ENCODE measurements at places on chromosomes 11 and 22.
A peak's percentile ranks its signal among the peaks of the same experiment; 100 is the strongest.

GRCh38 chr11:133919330-133920108 lies 37.2 kb downstream of the IGSF9B start:
- DNase-seq: no peak

DNA sequence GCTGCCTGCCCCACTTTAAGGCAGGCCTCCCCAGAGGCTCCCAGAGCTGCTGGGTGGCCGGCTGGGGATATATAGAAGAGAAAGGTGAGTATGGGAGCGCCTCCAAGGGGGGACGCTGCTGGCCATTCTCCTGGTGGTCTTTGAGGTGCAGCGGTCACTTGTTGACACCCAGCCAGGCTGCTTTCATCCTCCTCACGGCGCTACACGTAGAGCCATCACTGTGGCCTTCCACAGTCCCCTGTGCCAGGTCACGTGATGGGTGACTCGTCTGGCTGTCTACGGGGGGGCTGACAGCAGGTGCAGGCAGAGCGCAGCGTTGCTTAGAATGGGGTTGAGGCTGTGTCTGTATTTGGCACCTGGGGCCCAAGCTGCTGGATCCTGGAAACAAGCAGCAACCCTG lies 1.9 kb downstream of the ACR start:
- no peak for DNase-seq

DNA sequence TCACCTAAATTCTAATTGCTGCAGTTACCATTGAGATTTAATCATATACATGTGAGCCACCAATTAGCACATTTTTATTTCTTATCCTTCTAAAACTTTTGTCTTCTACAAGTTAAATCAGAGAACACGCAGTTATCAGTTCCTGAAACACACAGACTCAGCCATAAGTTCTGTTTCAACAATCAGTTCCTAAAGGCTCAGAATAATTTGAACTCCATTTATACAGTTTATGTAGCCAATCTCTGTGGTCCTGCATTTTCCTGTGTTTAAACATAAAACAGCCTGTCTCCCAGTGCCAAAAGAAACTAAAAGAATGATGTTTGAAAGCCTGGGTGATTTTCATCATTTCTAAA lies 2.9 kb downstream of the PLAAT3 start:
- DNase-seq: no peak

GRCh38 chr11:132685174-132685611 lies 847.1 kb downstream of the OPCML start:
- no peak for DNase-seq

GRCh38 chr11:20771681-20772080 lies 102.3 kb downstream of the NELL1 start:
- DNase-seq: no peak

DNA sequence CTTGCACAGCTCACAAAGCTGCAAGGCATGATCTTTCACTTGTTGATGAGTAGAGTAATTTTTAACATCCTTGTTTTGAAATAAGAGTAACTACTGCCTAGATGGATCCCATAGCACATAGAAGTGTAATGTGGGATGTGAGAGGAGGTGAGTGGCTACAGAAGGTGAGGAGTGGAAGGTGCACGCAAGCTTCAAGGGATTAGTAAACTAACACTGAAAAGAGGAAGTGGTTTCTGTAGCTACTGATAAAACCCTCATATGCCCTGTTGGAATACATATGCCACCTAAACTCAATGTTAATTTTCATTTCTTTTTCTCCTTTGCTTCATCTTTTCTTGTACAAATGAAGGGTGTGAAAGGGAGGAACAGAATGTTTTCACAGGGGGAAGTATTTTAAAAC lies 22.0 kb upstream of the CTSC start:
- DNase-seq: peak; percentile 16

DNA sequence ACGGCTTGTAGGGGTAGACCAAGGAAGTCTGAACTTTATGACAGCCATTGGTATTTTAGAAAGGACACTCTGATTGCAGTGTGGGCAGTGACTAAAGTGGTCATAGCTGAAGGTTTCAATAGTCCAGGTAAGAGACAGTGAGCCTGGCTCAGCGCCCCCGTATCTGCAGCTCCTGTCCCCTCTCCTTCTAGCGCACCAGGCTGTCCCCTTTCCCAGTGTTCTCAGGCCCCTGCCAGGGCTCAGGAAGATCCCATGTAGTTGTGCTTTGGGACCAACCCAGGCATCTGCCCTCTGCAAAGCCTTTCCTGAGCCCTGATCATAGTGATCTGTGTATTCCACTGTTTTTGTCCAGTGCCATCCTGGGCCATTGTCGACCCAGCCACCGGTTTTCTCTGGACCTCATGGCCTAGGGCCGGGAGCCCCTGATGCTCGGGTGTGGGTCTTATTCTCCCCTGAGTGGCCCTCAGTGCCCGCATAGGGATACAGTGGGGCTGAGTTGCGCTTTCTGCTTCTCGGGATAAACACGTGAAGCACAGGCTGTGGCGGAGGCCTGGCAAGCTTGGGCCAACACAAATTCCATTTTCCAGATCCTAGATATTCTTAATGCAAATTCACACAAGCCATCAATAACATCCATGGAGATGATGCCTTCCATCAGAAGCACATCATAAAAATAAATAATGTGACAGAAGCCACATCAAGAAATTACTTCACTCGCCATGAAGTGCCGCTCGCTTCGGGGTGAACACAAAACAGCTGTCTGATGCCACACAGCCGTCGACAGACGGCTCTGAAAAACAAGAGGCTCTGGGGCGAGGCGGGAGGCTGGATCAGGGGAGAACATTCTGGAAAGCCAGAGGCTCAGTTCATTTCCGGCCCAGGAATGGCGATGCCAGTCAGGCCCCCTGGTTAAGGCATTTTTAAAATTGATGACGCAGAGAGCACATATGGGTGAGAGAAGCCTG lies 805.0 kb downstream of the TBC1D22A start:
- DNase-seq: no peak

DNA sequence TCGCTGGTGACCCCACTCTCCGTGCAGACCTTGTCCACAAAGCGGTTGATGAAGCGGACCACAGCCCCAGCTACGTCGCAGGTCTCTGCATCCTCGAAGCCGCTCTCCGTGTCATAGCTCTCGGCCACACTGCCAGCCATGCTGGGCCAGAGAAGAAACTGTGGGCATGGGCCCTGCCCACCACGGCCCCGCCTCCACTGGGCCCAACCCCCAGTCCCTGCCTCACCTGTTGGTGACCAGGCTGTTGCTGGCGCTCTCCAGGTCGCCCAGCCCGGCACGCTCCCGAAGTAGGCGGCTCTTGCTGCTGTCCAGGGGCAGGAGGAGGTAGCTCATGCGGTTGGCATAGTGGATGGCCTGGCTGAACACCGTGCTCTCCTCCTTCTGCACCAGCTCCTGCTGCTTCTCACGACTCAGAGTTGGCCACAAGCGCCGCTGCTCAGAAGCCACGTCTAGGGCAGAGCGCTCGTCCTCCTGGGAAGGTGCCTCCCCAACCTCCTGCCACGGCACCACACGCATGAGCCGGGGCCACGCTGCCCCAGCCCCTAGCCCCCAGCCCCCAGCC lies 12.8 kb downstream of the SBF1 start:
- no peak for DNase-seq

DNA sequence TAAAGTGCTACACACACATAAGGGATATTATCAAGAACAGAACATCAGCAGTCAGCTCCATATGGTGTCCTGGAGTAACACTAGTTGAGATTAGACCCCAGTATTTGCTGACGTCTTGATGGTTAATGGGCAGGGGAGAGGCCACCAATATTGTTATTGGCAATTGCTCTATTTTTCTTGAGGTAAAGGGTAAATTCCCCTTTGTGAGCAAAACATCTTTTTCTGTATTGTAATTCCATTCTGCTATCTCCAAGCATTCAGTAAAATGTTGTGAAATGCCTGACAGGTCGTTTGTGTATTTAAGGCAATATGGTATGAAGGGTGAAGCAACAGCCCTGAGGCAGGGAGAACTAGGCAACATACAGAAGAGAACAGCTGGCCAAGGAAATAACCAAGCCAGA lies 21.9 kb downstream of the PC start:
- no peak for DNase-seq

DNA sequence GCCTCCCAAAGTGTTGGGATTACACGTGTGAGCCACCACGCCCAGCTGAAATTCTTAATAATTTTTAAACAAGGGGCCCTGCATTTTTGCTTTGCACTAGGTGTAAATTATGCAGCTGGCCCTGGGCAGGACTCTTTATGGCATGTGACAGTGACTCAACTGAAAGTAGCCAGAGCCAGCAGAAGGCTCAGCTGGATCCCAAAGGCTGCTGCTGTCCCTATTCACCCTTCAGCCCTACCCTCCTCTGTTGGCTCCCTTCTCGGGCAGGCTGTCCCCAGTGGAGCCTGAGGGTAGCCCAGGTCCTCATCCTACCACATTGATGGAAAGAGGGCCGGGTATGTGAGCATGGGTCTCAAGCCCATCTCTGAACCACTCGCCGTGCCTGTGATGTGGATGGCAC lies 45.6 kb downstream of the CD82 start:
- no peak for DNase-seq

DNA sequence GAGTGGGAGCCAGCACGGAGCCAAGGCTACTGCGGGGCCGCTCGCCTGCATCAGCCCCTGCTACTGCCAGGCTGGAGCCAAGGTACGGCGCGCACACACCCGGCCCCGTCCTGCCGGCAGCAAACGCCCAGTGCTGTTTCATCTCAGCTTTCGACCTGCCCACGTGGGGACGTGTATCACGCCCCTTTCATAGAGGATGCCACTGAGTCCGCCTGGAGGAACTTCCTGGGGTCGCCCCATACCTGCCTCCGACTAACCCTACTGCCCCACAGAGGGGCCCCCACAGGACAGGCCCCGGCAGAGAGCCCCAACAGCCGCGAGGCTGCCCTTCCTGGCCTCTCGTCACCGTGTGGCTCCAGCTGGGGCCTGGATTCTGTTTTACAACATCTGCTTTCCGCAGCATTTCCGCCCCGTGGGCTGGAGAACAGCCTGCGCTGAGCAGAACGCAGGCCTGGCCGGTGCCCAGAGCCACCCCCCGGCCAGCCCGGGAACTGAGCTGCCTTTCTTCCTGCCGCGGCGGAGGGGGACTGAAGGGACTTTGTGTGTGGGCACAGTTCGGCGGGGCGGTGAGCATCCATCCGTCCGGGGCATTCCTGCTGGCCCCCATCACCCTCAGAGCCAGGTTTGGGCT lies 22.9 kb upstream of the ARHGAP8 start:
- DNase-seq: no peak

- peak; percentile 16 for DNase-seq
Measured at GRCh38 chr11:76206327-76207081, at the start of gene WNT11. Gene WNT11 (minus strand): TSS chr11:76206502. CDS start chr11:76206407, 95 bp downstream.

GRCh38 chr11:79236541-79236971 lies 204.3 kb downstream of the TENM4 start:
- DNase-seq: no peak

DNA sequence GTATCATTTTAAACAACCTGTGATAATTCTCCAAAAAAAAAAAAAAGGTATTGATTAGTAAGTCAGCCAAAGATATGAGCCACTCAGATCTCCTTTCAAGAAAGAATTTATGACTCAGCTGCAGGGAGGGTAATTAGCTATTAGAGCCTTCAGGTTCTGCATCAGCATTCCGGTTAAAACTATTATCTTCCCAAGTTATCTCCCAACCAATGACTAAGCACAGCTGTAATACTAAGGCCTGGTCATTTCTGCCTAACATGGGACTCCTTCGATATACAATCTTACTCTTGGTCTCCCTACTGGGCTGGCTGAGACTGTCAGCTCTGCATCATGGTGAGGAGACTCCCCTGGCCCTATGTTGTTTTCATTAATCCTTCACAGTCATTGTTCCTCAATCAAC lies 60.4 kb downstream of the SBF2 start:
- no peak for DNase-seq

DNA sequence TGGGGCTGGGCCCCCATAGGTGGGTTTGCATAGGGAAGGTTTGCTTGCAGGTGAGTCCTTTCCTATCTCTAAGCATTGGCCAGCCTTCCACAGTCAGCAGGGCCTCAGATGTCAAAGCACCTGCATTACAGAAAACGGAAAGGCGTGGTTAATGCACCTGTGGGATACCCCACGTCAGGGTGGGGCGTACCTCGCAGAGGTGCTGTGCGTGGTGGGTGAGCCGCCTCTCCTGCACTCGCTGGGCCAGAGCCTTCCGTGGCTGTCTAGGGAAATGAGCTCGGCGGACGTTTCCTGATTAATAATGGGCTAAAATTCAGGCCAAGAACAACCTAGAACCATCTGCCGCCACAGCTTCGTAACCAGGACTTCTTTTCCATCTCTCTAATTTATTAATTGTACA lies 32.3 kb downstream of the ST14 start:
- no peak for DNase-seq

DNA sequence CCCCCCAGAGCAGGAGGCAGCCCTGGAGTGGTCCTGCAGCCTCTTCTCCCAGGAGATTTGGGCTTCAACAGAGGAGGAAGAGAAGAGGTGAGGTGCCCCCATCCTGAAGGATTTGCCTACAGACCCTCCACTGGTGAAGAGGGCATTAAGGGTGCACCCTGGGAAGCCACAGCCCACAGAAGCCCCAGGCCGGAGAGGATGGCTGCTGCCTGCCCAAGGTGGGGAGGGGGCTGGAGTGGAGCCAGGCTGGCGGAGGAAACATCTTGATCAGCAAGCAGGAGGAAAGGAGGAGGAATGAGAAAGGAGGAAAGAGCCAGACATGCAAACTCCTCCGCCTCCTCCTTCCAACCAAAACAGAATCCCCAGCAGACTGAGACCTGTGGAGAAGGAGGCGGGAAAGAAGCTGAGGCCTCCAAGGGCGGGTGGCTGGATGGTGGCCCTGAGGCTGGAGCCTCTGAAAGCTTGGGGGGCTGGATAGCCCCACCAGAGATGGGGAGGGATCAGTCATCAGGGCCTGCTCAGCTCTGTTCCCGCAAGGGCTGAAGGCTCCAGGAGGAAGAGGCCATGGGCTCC lies 31.3 kb downstream of the ARRB1 start:
- DNase-seq: no peak
